ENCODE measurements at places on chromosomes 4 and X. TPM values are rescaled to one million over a fixed set of nuclear protein-coding genes. Genes with fewer than 3 reads are reported as not detected.
A peak's percentile ranks its signal among the peaks of the same experiment; 100 is the strongest.

FANCB gene
- 2.8 TPM for total RNA-seq

FAM47A gene
- not detected for total RNA-seq

GLUD2 gene
- 0.32 TPM for total RNA-seq

PSAPL1 gene
- not detected for total RNA-seq

- no peak for DNase-seq
Measured at GRCh38 chrX:36983831-36984230, 24.3 kb upstream of the FAM47C start.

- DNase-seq, result no peak
Measured at GRCh38 chr4:2977211-2978088, 14.1 kb downstream of the GRK4 start.

GRCh38 chrX:141183000-141183399 lies 6.1 kb upstream of the LDOC1 start:
- DNase-seq, result no peak

HPGD gene
- total RNA-seq, result 85.7 TPM

MAOB gene
- not detected for total RNA-seq

- DNase-seq, result no peak
Measured at GRCh38 chr4:78566834-78567499, 15.4 kb downstream of the ANXA3 start.

DNA sequence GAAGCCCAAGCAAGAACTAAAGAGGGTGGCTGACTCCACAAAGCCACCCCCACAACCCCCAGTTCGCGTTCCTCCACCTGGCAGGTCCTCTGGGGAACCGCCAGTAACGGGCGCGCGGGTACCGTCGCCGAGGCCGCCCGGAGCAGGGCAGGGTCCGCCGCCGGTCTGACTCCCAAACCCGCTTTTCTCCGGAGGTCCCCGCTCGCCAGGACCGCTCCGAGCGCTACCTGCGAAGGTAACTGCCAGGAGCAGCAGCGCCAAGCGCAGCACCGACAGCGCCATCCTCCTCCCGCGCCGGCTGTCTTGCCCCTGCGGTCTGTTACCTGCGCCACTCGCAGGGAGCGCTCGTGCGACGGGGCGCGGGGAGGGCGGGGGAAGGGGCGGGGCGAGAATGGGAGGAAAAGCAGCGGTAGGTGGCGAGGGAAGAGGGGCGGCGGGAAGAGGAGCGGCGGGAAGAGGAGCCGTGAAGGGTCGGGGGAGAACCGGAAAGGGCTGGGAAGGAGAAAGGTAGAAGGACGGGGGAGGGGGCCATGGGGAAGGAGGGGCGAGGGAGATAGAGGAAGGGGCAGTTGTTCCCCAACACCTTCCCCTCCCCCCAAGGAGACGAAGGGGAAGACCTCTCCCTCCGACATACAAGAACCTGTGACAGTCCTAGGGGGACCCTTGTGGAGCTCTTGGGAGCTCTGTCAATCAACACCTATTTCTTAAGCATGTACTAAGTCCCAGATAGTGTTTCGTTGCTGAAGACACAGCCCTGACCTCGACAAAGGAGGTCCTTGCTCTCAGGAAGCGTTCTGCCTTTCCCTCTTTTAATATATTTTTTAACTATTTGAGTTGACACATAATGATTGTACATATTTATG lies at the start of gene SPINK2:
Gene SPINK2, minus strand, starts transcription at position 321 of the 863 bp plus-strand sequence. Its CDS starts 39 bp downstream, at position 282.
- DNase-seq, result peak; percentile 66

DNA sequence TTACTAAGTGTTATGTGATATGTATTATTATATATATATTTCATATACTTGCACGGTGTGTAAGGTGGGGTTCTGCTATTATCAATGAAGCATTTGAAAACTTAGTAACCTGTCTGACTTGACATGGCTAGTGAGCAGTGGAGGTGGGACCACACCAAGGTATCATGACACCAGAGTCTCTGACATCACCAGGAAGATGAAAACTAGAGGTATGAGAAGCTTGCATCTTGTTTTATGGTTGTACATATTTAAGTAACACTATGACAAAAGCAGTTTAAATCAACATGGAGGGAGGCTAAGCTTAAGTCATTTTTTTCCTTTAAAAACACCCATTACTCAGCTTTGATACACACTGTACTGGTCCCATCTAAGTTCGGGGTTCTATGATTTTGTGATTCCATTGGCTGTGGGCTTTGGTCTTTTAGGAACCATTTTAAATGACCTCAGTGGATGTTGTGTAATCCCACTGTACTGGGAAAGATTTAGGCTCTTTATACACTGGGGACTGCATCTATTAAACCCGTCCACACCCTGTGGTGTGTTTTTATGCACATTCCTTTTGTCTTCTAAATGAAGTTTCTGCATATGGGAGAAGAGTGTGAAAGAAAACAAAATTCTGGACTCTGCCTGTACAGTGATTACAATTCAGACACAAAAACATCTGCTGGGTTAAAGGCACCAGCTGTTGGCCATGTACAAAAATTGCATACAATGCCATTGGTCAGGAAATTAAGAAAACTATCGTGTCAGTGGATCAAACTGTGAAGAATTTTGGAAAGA lies 570.6 kb downstream of the SPRY1 start:
- DNase-seq, result no peak

DCHS2 gene
- not detected for total RNA-seq

FAM184B gene
- total RNA-seq, result not detected

CXCL11 gene
- total RNA-seq, result not detected

DNA sequence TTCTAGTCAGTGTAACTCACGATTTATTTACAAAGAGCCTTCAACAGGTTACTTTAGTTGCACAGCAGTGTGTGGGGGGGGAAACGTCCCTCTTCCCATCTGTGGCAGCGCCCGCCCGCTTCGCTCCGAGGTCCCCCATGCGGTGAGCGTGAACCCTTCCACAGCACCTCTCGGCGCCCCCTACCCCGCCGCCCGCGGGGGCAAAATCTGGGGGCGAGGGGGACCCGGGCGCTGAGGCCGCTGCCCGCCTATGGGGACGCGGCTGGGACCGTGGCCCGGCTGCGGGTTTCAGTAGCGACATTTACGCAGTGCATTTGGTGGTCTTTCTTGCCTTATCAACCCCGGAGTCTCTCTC lies 6.4 kb downstream of the NKX6-1 start:
- no peak for DNase-seq

F9 gene
- total RNA-seq, result not detected

DNA sequence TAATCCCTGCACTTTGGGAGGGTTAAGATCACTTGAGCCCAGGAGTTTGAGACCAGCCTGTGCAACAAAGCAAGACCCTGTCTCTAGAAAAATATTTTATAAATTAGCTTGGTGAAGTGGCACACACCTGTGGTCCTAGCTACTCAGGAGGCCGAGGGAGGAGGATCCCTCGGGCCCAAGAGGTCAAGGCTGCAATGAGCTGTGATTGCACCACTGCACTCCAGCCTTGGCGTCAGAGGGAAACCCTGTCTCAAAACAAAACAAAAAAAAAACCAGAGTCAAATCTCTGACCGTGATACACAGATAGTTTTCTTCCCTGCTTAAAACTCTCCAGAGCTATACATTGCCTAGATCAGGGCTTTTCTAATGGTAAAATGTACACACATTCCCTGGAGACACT lies 53.5 kb downstream of the CHST7 start:
- DNase-seq, result no peak

MAGEA4 gene
- not detected for total RNA-seq

GPC3 gene
- 0.44 TPM for total RNA-seq

TBC1D8B gene
- total RNA-seq, result 0.17 TPM

DNA sequence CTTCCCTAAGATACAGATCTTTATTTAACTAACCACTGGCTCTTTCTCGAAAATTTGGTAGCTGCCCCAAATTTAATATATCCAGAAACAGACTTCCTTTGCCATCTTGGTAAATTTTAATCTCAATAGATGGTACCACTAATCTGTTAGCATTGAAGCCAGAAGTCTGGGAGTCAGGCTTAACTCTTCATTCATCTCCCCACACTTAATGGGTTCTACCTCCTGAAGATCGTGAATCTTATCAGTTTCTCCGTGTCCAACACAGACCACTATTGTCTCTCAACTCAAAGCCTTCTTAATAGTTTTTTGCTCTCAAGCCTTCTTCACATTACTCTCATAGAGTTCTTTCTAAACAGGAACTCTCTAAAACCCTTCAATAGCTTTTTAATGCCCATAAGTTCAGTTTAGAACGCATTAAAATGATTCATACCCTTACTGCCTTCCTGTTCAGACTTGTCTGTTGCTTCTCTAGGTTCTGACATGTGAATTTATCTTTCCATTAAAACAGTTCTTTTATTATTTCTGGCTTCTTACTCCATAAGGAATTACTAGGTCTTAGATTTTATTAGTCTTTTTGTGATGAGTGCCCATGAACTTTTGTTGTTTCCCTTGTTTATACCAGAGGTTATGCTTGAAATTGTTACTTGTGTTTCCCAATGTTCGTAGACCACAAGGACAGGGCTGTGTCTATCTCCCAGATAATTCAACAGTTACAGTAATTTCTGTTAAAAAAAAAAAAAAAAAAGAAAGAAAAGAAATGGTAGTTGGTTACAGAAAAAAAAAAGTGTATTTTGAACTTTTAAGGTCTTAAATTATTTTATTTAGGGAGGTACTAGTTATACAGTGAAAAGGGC lies 54.7 kb downstream of the SMARCAD1 start:
- DNase-seq, result no peak

- peak; percentile 8 for DNase-seq
Measured at GRCh38 chr4:49032440-49033161, 46.5 kb downstream of the CWH43 start.

- DNase-seq, result peak; percentile 93
Measured at GRCh38 chr4:80138551-80139538, 58.5 kb upstream of the PRDM8 start.

GRCh38 chrX:48702032-48702431 lies 5.5 kb downstream of the SUV39H1 start:
- DNase-seq, result no peak

GRCh38 chrX:95059909-95060308 lies 1385.9 kb downstream of the FAM133A start:
- DNase-seq, result no peak

KIAA1210 gene
- not detected for total RNA-seq

- DNase-seq, result no peak
Measured at GRCh38 chrX:16267431-16267830, 100.2 kb downstream of the MAGEB17 start.

DNA sequence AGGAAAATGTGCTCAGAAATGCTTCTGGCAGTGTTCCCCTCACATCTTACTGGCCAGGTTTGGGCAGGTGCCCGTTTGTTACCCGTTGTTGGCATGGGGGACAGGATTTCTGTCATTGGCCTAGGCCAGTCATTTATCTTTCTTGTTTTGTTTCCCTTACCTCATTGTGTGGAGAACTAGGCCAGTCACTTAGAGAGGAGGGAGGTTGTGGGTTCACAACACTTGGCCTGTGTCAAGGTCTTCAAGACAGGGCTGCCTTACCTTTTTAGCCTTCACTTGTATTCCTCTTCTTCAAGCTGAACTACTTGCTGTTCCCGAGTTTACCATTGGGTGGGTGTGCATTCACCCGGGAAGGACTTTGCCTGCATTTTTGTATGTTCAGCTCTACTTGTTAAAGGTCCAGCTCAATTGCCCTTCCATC lies 17.7 kb downstream of the SNX25 start:
- no peak for DNase-seq

MAGEA9B gene
- not detected for total RNA-seq

DNA sequence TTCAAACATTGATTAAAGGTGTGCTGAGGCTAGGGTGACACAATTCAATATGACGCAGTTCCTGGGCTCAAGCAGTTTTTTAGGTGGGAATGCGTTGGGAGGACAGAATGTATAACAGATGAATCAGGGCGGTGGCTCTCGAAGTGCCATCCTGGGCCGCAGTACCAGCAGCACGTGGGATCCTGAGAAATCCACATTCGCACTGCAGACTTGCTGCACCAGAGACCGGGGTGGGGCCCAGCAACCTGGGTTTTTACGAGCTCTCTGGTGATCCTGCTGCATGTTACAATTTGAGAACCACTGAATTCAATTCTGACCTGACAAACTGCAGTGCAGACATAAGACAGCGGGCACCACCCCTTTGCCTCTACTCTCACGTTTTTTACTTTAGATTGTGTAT lies 30.4 kb downstream of the FAM149A start:
- DNase-seq, result no peak

- no peak for DNase-seq
Measured at GRCh38 chr4:47715716-47716416, 122.0 kb downstream of the CORIN start.

GRCh38 chr4:188111955-188112354 lies 2.6 kb upstream of the TRIML2 start:
- no peak for DNase-seq

- DNase-seq, result no peak
Measured at GRCh38 chr4:6264225-6264540, 5.5 kb upstream of the WFS1 start.

- no peak for DNase-seq
Measured at GRCh38 chrX:13119386-13119785, 75.0 kb upstream of the FAM9C start.

ZFP42 gene
- not detected for total RNA-seq

DNA sequence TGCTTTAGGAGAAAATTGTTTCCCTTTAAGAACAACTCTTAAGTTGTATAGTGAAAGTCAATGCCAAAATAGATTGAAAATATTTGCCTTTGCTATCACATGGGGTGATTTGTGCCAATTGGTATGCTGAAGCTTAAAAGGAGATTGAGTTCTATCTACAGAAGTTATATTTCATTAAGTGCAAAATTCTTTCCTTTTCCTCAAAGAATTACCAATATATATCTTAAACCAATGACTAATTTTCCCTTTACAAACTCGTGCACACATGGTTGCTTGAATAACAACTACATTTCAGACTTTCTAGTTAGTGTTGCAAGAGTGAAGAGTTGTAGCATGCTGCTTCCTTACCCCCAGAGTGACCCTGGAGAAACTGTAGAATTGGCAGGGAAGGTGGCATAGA lies 990.0 kb upstream of the PABPC4L start:
- DNase-seq, result no peak

DNA sequence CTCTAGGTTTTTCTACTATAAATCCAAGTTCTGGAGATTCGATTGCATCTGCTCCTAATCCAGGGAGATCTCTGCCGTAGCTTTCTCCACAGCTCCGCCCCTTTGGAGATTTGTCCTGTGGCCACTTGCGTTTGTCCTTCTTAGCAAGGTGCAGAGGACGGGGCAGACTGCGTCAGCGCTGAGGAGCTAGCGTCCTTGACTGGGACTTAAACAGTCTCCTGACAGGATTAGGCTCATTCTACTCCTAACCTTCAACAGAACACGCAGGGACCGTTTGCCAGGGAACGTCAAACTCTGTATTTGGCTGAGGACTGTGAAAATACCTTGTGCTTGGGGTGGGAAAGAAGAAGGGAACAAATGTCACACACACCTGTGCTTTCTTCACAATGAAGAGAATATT lies 38.6 kb downstream of the SORBS2 start:
- DNase-seq, result no peak

PPP4R3C gene
- not detected for total RNA-seq

- DNase-seq, result no peak
Measured at GRCh38 chr4:59044286-59044900, 1934.2 kb upstream of the IGFBP7 start.

DNA sequence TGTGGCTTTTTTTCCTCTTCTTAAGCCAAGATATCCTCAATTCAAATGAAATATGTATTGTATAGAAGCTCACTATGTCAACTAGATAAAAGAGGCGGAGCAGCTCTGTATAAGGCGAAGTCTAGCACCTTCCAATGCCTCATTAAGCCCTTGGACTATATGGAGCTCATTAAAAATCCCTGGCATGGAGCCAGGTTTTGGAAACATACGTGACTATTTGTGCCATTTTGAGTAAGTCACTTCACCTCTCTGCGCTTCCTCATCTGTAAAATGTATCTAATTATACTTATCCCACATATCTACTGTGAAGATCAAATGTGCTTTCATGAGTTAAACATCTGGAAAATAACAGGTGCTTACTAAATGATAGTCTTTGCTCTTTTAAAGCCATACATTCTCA lies 57.2 kb downstream of the YIPF6 start:
- no peak for DNase-seq

NPNT gene
- total RNA-seq, result not detected

- DNase-seq, result no peak
Measured at GRCh38 chr4:67131224-67131623, 414.1 kb downstream of the CENPC start.

SMIM43 gene
- total RNA-seq, result not detected

All from CD4-positive, CD25-positive, alpha-beta regulatory T cell (primary cell).